Spleen (tissue), 13 donors: ENCODE measurements at places on chromosomes 1 and 21. TPM values are rescaled to one million over a fixed set of nuclear protein-coding genes. Genes with fewer than 3 reads are reported as not detected.

GRCh38 chr1:78360584-78360983 lies 130.2 kb upstream of the PTGFR start:
- DNase-seq: no peak

Gene CYP2J2
- 0.79 TPM for total RNA-seq

DNA sequence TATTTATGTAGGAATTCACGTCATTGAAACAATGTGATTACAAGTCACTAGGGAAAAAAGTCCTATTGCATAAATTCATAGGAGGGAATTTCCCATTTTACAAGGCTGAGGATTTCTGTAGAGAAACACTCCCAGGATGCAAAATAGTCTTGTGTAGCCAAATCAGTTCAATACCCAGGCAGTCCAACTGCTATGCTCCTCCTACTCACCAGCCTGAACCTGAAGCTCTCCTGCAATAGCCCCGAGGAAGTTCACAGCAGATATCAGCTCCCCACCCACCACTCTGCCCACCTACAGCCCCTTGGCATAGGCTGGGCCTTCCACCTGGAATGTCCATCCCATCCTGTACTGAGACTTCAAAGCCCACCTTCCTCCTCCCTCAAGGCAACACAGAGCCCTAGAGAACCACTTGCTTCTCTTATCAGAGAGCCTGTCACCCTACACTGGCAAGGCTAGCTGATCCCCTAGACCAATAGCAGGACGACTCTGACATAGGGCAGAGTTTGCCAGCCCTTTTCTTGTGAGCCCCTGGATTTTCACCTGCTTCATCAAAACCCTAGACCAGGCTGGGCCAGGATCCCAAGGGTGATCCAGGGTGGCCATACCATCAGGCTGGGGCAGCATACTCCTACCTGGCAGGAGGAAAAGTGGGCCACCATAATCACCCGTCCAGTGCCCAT lies 1.5 kb downstream of the LSS start:
- peak; percentile 66 for DNase-seq

Gene KCNE2
- total RNA-seq: not detected

DNA sequence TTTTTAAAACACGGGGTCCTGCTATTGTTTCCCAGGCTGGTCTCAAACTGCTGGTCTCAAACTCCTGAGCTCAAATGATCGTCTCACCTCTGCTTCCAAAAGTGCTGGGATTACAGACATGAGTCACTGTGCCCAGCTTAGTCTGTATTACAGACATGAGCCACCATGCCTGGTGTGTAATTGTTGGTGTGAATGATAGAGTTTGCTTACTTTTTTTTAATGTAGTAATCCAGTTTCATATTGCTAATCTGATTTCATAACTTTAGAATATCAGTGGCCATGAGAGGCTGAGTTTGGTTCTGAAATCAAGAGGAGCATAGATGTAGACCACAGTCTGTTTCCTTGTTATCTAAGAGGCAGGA lies 3.4 kb downstream of the EPB41 start:
- no peak for DNase-seq

Gene KLF17
- total RNA-seq: not detected

Gene GUCA2B
- total RNA-seq: not detected

Gene CKS1B
- total RNA-seq: 27.2 TPM

DNA sequence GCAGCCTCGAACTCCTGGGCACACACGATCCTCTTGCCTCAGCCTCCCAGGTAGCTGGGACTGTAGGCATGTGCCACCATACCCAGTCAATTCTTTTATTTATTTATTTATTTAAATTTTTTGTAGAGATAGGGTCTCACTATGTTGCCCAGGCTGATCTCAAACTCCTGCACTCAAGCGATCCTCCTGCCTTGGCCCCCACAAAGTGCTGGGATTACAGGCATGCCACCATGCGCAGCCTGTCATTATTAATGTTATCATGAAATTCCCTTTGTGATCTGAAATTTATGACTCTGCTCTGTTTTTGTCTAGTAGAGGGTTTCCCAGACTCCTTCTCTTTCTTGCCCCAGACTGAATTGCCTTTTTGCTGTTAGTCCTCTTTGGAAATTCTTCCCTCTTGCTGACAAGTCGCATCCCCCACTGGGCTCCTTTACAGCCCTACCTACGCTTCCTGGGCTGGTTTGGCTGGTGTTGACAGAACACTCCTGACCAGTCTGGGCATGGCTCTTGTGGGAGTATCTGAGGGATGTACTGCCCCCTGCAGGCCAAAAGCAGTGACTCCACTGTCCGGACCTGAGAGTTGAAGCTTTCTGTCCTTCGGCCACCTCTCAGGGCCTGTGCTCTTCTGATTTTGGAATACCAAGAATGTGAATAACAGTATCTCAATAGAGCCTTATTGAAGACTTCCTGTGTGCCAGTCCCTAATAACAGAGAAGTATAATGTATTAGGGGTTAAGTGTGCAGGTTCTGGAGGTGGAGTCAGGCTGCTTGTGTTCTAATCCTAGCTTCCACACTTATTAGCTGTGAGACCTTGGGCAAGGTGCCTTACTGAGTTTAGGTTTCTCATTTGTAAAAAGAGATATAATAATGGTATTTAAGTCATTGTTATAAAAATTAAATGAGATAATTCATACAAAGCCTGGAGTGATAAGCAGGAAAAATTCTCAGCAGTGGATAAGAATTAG lies 28.2 kb downstream of the TCEANC2 start:
- DNase-seq: peak; percentile 84

Gene AKR7A3
- total RNA-seq: 1.5 TPM

GRCh38 chr1:203641503-203641890 lies 14.9 kb downstream of the ATP2B4 start:
- DNase-seq: no peak

- no peak for DNase-seq
Measured at GRCh38 chr1:210736713-210737112, 397.2 kb downstream of the KCNH1 start.

- DNase-seq: no peak
Measured at GRCh38 chr1:169699707-169700106, 11.7 kb downstream of the SELL start.

DNA sequence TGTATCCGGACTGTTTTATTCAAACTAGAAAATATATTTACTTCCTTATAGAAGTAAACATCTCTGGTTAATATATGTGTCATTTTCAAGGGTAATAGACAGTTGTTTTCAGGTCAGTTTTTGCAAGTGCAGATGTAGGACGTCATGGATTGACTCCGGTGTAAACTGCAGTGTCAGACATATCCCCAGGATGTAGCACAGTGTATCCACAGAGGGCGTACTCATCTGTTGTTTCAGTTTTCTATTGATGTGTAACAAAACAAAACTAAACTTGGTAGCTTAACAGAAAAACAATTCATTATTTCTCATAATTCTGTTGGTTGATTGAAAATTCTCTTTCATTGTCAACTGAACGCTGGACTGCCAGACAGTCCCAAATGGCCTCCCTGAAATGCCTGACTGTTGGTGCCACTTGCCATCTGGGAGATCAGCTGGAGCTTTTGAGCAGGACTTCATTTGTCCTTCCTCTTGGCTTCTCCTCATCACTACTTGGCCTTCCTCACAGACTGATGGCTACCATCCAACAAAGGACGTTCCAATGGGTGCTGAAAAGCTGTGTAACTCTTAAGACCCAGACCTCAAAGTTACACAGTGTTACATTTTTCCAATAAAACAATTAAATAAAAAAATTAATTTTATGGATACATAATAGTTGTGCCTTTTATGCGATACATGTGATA lies 181.6 kb downstream of the NCAM2 start:
- DNase-seq: no peak

DNA sequence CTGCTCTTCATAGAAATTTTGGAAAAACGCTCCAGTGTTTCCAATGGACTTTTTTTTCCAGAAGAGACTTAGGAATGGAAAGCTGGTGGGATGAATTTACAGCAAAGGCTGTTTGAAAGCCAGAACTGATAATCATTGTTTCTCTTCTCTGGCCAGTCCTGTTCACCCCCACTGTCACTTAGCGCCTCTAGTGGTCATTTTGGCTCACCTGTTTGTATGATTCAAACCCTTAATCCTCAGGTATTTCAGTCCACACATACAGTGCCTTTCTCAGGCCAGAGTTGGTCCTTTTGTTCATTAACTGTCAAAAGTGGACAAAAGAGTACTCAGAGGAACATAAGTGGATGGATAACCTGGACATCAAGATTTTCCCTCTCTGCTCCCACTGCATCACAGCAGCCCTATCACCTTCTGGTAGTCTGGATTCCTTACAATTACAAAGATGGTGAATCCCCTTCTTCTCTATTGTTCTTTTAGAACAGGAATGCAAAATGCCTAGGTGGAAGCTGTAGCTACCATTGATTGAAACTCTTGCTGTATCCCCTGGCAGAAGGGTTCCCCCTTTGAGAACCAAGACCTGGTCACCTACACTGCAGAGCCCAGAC lies 177.6 kb upstream of the OLFM3 start:
- no peak for DNase-seq

Gene CD244
- total RNA-seq: 25.7 TPM

GRCh38 chr1:6208723-6209660 lies 3.1 kb downstream of the RNF207 start:
- no peak for DNase-seq

GRCh38 chr1:215147024-215147423 lies 64.5 kb downstream of the KCNK2 start:
- DNase-seq: no peak

- no peak for DNase-seq
Measured at GRCh38 chr1:110595353-110595710, 10.8 kb downstream of the KCNA2 start.

Gene NECTIN4
- total RNA-seq: not detected

- no peak for DNase-seq
Measured at GRCh38 chr1:4510276-4510691, 144.1 kb upstream of the AJAP1 start.

DNA sequence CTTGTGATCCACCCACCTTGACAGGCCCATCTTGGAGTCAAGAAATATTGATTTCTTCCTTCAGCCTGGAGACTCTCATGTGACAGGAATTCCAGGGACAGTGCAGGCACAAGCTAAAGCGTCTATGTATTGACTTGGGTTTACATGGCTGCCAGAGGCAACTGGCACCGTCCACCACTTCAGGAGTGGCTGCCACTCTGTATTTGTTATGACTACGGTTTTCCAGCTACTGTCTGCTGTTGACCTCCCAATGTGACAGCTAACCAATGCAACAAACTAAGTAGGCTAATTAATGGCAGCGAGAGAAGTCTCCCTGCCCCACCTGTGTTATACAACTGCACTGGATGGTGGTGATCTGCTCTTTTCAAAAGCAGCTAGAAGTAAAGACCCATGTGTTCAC lies 56.9 kb downstream of the CD58 start:
- DNase-seq: no peak

GRCh38 chr1:56849750-56850149 lies 4.8 kb upstream of the C8A start:
- no peak for DNase-seq
